Activated naive CD4-positive, alpha-beta T cell (primary cell): ENCODE measurements at places on chromosomes 11 and 22.

- no peak for DNase-seq
These were observed 17.1 kb downstream of the APOL4 start for GRCh38 chr22:36184433-36185025.

DNA sequence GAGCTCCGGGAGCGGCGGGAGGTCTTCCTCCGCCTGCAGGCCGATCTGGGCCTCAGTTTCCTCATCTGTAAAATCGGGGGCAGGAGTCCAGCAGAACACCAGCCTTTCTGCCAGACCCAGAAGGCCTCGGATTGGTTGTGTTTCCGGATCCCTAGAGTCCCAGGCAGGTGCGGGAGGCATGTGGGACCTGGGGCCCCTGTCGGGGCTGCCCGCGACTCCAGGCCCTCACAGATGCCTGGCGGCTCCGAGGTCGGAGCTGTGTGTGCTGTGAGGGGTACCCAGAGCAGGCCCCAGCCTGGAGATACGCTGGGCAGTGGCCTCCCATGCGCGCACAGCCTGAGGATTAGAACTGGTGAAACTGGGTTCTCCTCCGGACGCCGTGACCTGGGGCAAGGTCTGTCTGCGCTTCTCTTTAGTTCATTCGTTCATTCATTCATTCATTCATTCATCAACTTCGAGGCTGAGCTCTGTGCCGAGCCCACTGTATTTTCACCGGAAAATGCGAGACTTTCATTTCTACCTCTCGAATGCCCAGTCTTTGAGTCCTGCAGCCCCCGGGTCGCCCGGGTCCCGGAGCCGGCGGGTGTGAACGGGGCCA is 24.6 kb downstream of the FLRT1 start:
- DNase-seq = no peak

- no peak for DNase-seq
These were observed 40.5 kb downstream of the IL18BP start for GRCh38 chr11:72039031-72039855.

- DNase-seq = no peak
These were observed 2.6 kb upstream of the ATP5MGL start for GRCh38 chr22:42642806-42643633.

DNA sequence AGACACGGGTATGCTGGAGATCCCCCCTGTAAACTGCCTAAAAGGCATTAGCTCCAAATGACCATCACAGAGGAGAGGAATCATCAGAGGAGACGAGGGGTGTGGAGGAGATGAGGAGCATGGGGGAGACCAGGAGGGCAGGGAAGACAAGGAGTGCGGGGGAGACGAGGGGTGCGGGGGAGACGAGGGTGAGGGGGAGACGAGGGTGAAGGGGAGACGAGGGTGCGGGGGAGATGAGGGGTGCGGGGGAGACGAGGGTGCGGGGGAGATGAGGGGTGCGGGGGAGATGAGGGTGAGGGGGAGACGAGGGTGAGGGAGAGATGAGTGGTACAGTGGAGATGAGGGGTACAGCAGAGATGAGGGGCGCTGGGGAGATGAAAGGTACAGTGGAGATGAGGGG is 17.5 kb upstream of the GAL start:
- no peak for DNase-seq

DNA sequence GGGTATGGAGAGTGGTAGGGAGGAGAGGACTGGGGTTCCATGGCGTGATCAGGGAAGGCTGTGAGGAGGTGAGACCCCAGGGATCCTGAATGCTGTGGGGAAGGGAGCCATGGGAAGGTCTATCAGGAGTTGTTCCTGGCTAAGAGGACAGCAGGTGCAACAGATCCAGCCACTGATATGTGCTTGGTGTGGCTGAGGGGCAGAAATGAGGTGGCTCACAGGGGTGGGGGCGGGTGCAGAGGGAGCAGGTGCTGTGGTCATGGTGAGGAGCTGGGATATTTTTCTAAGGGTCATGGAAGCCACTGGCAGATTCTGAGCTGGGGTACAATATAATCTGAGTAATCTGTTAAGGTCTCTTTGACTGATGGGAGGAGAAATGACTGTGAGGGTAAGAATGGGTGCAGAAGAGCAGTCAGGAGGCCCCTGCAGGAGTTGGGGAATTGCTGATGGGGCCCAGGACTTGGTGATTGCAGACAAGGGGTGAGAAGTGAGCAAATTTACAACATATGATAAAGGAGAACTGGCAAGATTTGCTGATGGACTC is 31.3 kb upstream of the DMC1 start:
- DNase-seq = no peak

- no peak for DNase-seq
These were observed 32.6 kb upstream of the PRAME start for GRCh38 chr22:22591348-22592299.
